ENCODE measurements at places on chromosomes 4 and X.

DNA sequence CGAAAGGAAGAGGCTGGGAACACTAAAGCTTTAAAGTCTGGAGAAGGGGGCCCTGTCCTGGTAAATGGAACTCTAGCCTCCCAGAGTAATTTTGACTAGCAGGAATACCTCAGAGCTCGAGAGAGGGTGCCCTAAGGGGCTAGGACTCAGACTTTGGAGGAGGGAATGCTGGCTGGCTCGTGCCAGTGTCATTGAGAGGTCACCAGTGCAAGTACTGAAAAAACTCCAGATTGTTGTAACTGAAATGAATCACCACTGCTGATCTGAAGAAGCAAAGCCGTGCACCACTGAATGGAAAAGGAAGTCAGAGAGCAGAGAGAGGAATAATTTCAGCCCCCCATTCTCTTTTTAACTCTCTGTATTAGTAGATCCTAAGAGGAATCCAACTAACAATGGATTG is 690.2 kb downstream of the FAT4 start:
- no peak for DNase-seq

DNA sequence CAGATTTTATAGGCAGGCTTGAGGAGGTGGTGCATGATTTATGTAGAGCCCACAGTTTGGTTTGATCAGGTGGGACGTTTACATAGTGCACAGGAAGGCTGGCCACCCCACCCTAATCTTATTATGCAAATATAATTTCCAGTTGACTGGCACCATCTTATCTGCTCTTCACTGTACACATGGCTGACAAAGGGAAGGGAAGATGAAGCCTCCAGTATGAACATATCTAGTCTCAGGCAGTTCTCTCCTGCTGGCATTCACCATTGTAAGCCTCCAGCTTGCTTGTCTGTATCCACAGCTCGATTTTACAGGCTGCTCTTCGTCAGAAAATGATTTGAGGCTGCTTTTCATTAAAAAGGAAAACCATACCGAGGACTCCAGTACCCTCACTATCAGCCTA is 278.3 kb downstream of the TECRL start:
- no peak for DNase-seq

- DNase-seq = no peak
These were observed 99.0 kb downstream of the FIP1L1 start for GRCh38 chr4:53476232-53477037.

DNA sequence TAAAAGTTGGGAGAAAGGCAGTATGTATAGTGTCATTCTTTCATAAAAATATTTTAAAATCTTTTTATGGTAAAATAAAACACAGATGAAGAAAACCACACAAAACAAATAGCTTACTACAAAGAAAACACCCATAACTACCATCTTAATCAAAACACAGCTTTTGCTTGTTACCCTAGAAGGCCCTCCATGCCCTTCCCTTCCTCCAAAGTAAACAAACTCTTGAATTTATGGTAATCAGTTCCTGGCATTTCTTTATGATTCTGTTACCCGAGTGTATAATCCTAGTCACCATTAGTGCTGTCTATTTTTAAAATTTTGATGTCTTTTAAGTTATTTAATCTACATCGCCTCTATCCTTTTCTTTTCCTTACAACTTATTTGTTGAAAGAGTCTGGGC is 170.9 kb downstream of the APBB2 start:
- no peak for DNase-seq

GRCh38 chrX:35890699-35891098 is 28.8 kb upstream of the CFAP47 start:
- no peak for DNase-seq

DNA sequence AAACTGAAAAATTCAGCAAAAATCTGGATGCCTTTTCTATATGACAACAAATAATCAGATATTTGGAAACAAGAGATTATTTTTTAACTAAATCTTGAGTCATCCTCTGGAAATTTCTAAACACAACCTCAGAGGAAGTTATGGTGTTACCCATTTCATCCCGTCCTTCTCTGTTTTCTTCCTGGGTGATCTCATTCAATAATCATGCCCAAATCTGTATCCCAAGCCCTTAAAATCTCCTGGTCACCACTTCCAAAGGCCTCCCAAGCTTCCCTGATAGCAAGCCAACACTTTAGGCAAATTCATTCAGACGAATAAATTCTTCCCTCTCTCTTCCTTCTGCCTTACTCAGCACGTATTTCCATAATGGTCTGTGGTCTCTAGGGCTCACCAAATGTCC is 9.7 kb upstream of the SORCS2 start:
- DNase-seq = no peak

GRCh38 chrX:153340111-153340510 is 6.2 kb downstream of the ZNF275 start:
- no peak for DNase-seq

DNA sequence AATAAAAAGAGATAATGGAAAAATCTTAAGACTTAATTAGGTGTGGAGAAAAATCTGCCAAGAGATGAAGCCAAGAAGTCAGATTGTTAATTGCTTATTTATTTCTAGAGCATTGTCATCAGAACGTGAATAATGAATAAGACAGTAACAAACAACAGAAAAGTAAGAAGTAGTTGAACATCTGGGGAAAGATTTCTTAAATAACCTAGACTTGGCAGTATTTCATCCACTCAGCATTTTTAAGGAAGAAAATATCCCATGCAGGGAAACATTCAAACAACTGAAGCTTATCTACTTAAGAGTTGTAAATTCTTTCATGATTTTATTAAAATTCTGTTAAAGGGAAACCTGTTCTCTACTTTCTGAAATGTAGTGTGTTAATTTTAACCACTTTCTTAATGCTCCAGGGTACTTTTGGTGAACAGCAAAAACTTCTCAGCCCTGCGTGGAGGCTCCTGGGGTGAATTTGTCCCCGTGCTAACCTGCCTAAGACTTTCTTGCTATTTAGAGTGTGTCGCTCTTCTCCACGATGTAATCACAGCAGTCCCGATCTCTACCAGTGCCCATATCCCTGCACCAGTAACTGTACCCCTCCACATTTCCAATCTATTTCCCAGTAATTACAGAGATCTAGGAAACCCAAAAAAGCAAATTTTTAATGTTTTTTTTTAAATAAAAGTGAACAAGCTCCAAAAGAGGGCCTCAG is 124.6 kb downstream of the CORIN start:
- no peak for DNase-seq
